NCI-H1092 (cell line): ENCODE measurements at places on chromosomes 7 and 10.

DNA sequence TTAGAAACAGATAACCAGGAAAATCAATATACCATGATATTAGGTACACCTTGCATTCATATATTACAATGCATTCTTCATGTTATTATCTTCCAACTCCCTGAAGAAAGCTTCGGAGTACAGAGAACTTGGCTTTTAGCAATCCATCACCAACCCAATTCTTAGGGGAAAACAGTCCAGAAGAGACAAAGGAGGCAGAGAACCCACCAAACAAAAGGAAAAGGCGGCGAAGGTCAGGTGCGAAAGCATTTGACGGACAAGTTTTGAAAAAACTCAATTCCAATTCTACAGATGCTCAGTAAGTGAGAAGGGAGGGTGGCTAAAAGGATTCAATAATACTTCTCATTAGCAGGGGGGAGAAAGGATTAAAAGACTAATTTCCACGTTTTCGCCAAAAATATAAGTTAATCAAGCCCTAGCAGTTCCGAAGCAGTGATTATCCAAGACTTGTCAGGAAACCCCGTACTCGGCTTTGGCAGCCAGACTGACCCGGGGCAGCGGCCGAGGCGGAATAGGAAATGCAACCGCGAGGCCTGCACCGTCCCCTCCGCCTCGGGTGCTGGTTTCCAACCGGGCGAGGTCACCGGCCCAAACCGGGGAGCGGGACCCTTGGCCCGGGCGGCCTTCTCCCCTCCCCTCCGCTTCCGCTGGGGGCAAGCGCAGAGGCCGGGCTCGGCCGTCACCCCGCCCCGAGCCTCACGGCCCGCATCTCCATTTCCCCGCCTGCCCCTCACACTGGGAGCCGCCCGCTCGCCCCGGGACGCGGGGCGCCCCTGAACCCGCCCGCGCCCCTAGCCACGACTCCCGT is 747 bp downstream of the GDI2 start:
- DNase-seq = no peak

DNA sequence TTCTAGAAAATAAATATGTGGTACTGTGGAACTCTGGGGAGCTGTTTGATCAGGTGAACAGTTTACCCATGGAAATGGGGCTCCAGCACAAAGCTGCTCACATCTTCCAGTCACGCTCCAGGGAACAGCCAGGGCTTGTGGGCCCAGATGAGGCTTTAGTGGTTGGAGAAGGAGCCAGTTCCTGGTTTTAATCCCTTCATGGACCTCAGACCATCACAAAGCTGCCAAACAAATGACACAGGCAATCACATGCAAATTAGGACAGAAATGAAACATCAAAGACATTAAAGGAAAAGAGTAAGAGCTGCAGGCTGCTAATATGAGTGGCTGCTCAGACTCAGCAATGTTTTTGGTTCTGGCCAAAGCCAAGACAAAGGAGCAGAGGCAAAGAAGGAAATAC is 2.2 kb upstream of the ATP6V0E2 start:
- no peak for DNase-seq

DNA sequence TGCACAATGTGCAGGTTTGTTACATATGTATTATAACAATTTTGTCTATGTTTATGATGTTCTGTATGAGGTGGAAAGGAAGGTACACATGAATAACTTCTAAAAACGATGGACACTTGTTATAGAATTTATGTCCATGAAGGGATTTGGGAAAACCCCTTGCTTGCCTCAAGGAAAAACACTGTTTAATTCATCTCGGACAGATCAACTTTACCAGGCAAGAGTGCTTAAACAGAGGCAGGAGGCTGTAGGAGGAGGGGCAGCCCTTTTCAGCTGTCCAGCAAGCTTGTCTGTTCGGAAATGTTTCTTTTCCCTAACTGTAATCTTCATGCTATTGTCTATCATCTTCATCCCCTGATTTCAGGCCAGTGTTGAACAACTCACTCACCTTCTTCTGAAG is 200.9 kb downstream of the CDC14C start:
- no peak for DNase-seq

GRCh38 chr10:104440221-104440620 is 86.6 kb downstream of the CFAP58 start:
- no peak for DNase-seq

- no peak for DNase-seq
Measured at GRCh38 chr7:157372300-157373232, 35.8 kb downstream of the DNAJB6 start.

DNA sequence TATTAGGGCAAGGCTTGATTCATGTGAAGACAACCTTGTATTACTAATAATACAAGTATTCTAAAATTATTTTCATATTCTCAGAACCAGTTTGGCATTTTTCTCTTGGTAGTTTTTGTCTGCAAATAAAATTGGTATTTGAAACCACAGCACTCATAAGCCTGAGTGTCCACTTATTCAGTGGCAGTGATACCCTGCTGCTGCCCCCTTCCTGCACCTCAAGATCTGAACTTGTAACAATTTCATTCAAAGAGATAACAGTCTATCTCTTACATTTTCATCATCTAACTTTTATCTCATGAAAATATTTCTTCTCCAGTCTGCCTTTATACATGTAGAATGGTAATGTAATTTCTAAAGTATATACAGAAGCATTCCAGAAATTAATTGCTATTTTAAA is 9.3 kb downstream of the TFAM start:
- no peak for DNase-seq
